Right ventricle myocardium inferior (tissue), 1 donor: ENCODE measurements at places on chromosomes 2 and 18. TPM values are rescaled to one million over a fixed set of nuclear protein-coding genes. Genes with fewer than 3 reads are reported as not detected.

The BMP10 gene
- total RNA-seq = 0.35 TPM

The RGPD3 gene
- 0.16 TPM for total RNA-seq

GRCh38 chr2:110770959-110771431, 38.6 kb downstream of the ACOXL start:
- DNase-seq = no peak

DNA sequence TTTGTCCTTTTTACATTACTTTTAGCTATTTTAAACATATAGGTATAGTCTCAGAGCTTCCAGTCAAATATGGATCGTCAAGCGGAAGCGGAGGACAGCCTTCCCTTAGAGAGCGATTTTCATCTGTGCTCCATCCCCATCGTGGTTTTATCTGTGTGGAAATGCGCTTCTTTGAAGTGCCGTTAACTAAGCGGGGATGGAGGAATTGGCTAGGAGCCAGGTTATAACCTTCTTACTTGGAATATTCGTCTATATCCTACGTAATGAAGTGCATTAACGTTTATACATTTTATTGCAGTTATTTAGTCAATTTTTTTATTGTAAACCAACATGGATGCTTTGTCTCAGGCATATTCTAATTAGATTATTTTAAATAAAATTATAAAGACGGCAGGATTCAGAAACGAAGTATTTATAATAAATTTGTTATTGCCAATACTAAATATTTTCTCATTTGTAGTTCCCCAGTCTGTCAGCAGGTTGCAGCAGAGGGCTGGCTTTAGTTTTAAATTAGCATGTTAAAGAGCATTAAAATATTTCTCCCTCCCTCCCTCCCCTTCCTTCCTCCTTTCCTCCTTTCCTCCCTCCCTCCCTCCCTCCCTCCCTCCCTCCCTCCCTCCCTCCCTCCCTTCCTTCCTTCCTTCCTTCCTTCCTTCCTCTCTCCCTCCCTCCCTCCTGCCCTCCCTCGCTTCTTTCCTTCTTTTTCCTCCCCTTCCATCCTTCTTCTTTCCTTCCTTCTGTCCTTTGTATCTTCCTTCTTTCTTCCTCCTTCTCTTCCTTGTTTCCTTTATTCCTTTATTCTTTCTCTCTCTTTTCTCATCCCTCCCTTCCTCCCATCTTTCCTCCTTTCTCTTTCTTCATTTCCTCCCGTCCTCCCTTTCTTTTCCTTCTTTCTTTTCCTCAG, 80.6 kb upstream of the DOCK10 start:
- DNase-seq = no peak

The POU3F3 gene
- total RNA-seq = not detected

- DNase-seq = no peak
Observed at GRCh38 chr18:62379051-62379450, 53.9 kb downstream of the TNFRSF11A start.

The DAW1 gene
- not detected for total RNA-seq

- no peak for DNase-seq
Observed at GRCh38 chr2:165891345-165891744, 62.2 kb downstream of the TTC21B start.

The LONRF2 gene
- 14.9 TPM for total RNA-seq

DNA sequence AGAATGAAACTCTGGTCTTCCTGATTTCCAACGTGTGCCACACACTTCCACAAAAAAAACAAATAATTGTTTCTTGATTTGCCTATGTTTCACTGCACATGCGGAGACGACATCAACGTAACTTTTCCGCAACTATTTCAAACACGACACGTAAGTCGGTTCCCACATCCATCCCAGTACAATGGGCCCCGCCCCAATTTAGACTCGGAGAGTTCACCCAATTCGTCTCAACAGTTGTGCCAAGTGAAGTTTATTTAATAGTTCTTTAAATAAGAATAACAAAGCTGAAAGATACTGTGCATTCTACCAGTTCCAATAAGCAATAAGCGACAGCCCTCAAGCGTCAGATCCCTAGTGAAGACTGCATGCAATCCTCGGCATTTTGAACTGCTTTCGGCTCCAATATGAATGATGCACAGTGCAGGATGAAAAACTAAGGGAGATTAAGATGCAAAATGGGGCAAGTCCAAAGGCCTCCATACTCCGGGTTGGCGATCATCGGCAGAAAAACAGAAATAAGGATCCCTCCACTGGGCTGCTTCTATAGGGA, 664 bp downstream of the CCT4 start:
- no peak for DNase-seq

- no peak for DNase-seq
Observed at GRCh38 chr18:2529154-2529553, 42.2 kb downstream of the METTL4 start.

GRCh38 chr2:206832873-206833272, 67.5 kb downstream of the FASTKD2 start:
- DNase-seq = no peak

DNA sequence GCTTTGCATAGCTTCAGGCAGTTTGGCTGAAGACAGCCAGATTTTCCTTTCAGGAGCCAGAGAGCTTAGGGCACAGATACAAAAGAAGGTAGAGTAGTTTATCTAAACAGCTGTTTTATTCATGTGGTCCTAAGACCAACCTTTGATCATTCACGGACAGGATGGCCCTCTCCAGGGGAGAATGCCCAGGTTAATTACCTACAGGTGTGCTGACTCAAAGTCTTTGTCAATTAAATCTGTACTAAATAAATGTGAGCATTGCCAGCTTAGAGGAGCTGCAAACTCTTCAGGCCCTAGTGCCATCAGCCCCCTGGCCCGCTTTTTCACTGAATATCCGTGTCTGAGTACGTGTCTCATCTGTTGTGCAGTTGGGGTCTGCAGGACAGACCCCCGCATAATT, 554.7 kb downstream of the NUP35 start:
- no peak for DNase-seq

The CCDC121 gene
- 6.2 TPM for total RNA-seq

- DNase-seq = no peak
Observed at GRCh38 chr2:65035351-65035943, 20.8 kb upstream of the CEP68 start.

DNA sequence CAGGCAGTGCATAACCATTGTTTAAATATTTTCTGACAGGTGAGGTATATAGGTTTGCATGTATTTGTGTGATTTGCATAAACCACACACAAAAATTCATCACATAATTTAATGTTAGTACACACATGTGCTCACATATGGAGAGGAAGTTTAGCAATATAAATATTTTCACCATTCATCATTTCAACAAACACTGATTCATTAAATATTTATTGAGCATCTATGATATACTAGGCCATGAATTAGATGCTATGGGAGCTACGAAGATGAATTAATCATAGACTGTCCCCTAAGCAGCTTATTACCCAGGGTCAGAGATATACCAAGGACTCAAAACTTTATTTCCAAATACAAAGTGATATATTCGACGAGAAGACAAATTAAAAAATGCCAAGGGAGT, 311.6 kb upstream of the PIK3C3 start:
- DNase-seq = no peak

DNA sequence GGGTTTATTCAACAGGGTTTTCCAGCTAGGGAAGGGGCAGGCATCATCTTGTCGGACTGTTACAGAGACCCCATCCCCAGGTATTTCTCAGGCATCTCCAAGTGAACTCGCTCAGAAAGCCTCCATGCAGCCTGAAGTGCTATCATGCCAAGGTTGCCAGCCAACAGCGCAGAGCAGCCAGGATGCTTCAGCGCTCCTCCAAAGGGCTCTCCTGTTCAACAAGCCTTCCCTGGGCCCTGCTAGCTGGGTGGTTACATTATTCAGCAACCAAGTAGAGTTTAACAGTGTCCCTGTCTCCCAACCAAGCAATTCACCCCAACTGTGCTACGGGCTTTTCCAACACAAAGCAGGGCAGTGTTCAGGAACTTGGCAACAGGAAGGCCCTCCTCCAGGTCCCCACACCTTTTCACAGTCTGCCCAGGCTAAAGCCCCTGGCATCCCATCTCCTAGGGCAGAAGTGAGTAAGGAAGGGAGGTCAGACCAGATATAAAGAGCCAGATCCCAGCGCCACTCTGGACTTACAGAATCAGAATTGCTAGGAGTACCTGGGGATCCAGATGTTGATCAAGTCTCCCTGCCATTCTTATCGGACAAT, 52.9 kb downstream of the ZBTB7C start:
- no peak for DNase-seq

- peak; percentile 43 for DNase-seq
Observed at GRCh38 chr2:10425699-10426098, 22.4 kb downstream of the ODC1 start.

DNA sequence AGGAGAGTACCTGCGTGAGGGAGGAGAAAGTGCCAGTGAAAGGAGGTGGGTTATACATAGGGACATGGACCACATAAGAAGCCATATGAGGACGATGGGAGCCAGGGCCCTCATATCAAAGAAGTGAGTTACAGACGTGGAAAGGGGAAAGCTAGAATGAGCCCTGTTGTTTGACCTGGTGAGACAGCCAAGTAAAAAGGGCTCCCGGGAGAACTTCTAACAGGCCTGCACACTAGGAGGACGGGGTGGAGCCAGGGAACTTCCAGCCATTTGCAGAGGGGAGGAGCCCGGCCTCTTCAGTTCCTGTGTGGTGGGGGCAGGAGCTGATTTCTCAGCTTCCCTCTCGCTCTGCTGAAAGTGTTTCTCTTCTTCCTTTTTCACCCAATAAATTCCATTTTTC, 84.1 kb upstream of the SLC66A3 start:
- DNase-seq = no peak

DNA sequence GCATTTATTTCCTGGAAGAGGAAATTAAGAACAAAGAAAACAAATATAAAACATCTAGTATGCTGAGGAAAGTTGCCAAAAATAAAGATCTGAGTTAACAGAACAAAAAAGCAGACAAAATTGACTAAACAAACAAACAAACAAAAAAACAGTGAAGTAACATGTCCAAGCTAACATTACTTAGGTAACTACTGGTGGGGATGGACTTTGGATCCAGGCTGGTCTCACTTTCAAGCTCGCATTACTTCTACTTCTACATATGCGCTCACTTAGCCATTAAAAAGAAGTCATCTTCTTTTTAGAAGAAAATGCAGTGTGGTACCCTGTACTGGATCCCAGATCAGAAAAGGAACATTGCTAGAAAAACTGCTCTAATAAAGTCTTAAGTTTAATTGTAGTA, 358.9 kb downstream of the NCKAP5 start:
- DNase-seq = no peak

The MTCL1 gene
- total RNA-seq = 7.0 TPM

DNA sequence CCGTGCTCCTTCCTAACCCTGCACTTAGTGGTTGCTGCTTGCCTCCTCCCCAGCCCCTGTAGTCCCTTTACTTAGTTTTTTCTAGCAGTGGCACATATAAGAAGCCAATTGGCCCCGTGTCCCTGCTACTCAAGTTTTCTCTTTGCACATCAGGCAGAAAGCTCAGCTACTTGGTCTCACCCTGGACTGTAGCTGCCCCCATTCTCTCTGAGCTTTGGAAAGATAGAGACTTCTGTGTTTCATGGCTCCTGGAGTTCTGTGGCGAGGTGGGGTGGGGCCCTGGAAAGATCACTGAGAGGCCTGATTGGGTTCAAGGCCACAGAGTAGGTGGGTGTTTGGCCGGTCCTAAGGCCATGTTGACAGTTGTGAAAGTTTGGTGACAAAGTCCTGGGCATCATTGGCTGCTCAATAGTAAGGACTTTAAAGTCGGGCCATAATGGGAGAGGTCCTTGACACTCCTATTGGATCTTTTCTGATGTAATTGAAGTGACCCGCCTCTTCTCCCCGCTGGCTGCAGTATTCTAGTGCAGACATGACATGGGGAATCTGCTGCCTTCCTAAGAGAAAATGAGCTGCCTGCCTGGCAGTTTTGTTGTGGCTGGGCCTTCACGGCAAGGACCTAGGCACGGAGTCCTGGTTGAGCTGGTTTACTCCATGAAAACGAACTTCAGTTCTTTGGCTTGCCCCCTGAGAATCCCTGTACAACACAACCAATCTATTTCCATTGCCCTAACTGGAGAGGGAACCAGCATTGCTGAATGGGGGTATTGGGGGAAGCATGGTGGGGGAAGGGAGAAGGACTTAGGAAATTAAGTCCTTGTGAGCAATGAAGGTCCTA, 26.2 kb upstream of the CYP27A1 start:
- no peak for DNase-seq

- DNase-seq = peak; percentile 89
Observed at GRCh38 chr2:109331896-109332848, 203.2 kb downstream of the SH3RF3 start.

The ICOS gene
- not detected for total RNA-seq

DNA sequence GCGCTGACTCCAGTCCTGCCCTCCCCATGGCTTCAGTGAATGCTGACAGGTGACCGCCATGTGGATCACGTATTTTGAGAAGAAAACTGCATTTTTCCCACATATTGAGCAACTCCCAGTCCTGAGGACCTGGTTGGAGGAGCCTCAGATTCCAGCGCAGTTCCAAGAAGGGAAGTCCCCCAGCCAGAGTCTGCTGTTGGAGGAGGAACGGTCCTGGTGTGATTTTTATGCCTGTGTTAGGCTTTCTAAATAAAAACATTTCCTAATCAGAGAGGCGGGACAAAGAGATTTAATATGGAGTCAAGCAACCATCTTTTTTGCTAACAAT, 32.3 kb upstream of the COL6A3 start:
- DNase-seq = no peak

GRCh38 chr2:200765995-200766660, 45.6 kb upstream of the BZW1 start:
- no peak for DNase-seq

The REG1B gene
- not detected for total RNA-seq

GRCh38 chr2:85852937-85853498, 35.8 kb downstream of the ST3GAL5 start:
- DNase-seq = no peak

GRCh38 chr18:65822826-65823225, 72.0 kb downstream of the CDH7 start:
- DNase-seq = no peak

The CYRIA gene
- total RNA-seq = 5.1 TPM

- DNase-seq = no peak
Observed at GRCh38 chr2:201114846-201115245, 1.1 kb upstream of the CFLAR start.

DNA sequence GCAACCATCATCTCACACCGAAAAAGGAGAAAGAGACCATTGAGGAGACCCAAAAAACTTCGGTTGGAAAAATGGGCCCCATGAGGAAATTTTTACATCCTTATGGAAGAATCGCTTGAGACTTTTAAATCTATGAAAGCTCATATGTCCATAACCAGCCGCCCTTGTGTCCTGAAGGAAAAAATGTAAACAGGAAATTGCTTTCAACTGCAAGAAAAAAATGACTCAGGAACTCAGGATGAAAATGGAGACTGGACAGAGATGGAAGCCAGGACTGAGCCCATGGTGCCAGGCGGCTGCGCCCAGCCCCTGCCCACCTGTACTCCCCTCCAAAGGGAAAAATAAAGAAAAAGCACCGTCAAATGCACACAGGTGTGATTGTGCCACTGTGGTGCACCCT, 81.5 kb upstream of the SLC66A3 start:
- DNase-seq = no peak

The SCN7A gene
- total RNA-seq = 35.4 TPM

GRCh38 chr2:239068411-239068810, 220.5 kb downstream of the TWIST2 start:
- no peak for DNase-seq
